RKO (cell line): ENCODE measurements at places on chromosomes 11 and 22.
A peak's percentile ranks its signal among the peaks of the same experiment; 100 is the strongest.

- DNase-seq = no peak
Observed at GRCh38 chr11:26599876-26600434, 27.9 kb upstream of the MUC15 start.

- DNase-seq = no peak
Observed at GRCh38 chr22:25701056-25701780, 40.8 kb upstream of the MYO18B start.

GRCh38 chr11:111414936-111415335 lies 35.9 kb upstream of the POU2AF1 start:
- no peak for DNase-seq

- DNase-seq = no peak
Observed at GRCh38 chr11:129273944-129274711, 82.0 kb upstream of the ARHGAP32 start.

- DNase-seq = no peak
Observed at GRCh38 chr22:26762503-26763472, 105.4 kb downstream of the MIAT start.

GRCh38 chr11:106520146-106520912 lies 442.9 kb downstream of the AASDHPPT start:
- DNase-seq = no peak

DNA sequence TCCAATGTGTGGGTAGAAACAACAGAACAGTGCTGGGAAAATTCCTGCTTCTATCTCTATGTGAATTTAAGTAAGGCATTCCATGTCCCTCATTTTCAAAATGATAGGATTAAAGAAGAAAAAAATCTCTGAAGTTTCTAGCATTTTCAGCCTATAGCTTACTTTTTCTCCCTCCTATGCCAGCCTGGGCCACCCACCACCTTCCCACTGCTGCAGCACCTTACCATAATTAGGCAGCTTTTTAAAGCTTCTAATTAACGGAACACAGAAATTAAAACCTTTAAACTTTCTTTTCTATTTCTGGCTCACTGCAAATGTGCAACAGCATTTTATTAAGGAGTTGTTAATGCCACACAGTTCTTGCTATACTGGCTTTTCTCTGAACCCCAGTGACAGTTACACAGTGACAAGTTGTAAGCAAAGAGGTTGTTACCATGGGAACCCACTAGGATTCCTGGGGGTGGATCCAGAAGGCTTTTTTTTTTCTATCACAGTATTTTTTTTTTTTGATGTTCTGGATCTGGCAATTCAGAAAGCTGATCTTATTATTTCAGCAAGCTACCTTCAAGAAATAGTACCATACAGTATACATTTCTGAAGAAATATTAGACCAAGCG lies 20.2 kb downstream of the CELF1 start:
- DNase-seq = no peak

DNA sequence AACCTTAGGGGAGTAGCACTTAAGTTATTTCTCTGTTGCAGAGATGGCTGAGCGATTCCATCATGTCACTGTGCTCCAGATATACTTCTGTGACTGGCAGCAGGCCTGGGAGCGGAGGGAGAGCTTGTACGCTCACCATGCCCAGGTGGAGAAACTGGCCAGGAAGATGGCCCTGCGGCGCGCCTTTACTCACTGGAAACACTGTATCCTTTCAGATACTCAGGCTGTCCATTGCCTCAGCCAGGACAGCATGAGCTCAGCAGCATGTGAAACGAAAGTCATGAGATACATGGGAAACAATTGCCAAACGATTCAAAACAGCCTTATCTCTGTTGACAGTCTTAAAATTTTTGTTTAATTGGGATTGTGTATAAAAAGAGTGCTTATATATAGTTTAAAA lies 78.9 kb downstream of the SFI1 start:
- DNase-seq = no peak

DNA sequence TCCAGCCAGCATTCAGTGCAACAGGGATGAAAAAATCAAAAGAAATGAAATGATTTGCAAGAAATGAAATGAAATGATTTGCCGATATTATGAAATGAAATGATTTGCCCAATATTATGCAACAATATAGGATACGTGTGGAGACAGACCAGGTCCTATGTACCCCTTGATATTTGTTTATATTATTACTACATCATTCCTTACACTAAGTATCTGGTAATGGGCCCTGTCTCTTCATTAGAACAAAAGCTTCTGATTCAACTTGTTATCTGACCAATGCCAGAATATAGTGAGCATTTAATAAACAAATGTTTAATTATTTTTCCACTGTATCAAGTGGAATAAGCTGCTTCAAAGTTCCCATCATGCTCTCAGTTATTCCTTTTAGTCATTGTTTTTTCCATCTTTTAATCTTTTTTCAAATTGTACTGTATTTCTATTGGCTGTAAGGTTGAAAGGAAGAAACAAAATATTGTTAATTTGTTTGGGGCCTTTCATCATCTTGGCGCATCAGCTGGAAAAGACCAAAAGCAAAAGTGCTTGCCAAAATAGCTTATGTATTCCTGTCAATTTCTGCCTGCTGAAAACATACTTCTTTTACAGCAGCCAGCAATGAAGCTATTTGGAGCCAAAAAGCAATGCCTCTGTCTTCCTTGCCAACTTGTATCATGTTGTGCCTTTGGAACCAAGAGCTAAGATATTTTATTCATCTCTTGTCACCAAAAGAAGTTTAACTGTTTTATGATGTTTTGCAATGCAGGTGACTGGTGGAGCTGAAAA lies 2314.9 kb downstream of the LRRC4C start:
- DNase-seq = no peak

DNA sequence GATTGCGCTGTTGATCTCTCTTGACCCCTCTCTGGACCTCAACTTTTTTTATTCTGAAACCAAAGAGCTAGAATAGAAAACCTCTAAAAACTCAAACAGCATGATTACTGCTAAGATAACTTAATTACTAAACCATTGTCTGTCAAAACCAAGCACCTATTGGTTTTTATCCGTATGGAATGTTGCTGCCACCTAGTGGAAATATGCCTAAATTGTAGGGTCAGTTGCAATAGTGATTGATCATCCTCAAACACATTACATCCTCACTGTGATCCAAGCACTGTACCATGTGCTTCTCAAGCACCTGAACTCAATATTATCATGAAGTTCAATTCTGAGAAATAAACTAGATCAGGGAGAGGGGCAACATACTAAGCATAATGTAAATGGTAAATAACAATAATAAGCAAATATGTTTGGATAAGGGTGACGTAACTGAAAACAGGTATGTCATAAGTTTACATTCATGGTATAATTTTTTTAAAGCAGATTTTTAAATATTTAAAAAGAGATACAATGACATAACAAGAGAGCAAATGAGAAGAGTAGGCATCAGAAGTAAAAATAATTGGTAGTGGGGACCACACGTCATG lies 3.8 kb upstream of the OR5A2 start:
- DNase-seq = peak; percentile 58

- no peak for DNase-seq
Observed at GRCh38 chr11:126103150-126103549, 40.5 kb upstream of the CDON start.

DNA sequence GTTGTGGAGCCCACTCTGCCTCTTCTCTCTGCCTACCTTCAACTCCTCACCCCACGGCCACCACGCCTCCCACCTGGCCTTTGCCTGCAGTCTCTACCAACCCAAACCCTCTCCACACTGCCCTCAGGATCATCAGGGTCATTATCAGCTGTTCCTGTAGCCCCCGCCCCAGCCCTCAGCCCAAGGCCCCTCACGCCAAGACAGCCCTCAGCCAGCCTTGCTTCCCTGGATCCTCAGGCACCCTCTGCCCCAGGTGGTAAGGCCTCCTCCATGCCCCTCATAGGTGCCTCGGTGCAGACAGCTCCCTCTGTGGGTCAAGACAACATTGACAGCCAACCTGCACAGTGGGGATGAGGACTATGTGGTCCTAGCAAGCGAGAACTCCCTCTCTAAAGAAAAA lies 1.7 kb downstream of the SBF1 start:
- DNase-seq = no peak

- peak; percentile 31 for DNase-seq
Observed at GRCh38 chr22:43777286-43777685, 34.8 kb downstream of the EFCAB6 start.

- peak; percentile 3 for DNase-seq
Observed at GRCh38 chr11:112810951-112811350, 150.3 kb upstream of the NCAM1 start.

- DNase-seq = peak; percentile 34
Observed at GRCh38 chr11:32870676-32871075, 21.9 kb upstream of the QSER1 start.

- no peak for DNase-seq
Observed at GRCh38 chr11:127249576-127249975, 249.0 kb upstream of the KIRREL3 start.

GRCh38 chr22:48972979-48973693 lies 854.5 kb downstream of the BRD1 start:
- no peak for DNase-seq

DNA sequence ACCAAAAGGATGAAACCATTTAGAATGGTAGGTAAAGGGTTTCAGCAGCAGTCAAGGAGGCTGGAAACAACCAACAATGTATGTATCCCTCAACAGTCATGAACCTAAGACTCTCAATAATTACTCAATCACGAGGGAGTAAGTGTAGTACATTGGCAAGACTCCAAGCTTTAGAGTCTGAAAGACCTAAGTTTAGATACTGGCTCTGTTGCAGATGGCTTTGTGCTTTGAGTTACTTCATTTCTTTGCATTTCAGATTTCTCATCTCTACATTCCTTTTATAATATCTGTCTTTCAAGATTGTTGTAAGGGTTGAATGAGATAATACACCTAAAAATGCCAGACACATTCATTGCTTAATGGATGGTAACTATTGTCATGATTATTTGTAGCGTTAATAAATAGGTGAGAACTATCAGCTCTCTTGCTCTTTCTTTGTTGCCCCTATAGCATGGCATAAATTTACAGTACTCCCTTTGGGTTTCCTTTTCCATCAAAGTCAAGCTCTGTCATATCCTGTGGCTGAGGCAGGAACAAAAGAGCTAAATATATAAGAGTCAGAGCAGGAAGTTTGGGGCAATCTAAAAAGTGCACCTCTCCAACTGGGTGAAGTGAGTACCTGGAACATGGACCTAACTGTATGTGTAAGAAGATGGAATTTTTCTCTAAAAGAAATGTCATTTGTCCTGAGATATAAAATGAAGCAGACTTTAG lies 228.2 kb upstream of the ZC3H12C start:
- DNase-seq = no peak

- no peak for DNase-seq
Observed at GRCh38 chr11:75150879-75151278, at the start of gene SLCO2B1. SLCO2B1 (plus strand) TSS chr11:75151107; CDS start chr11:75151382, 275 bp downstream.
